ENCODE measurements at places on chromosomes 6 and 20.

- no peak for DNase-seq
Observed at GRCh38 chr6:135052939-135053338, 1.7 kb downstream of the HBS1L start.

DNA sequence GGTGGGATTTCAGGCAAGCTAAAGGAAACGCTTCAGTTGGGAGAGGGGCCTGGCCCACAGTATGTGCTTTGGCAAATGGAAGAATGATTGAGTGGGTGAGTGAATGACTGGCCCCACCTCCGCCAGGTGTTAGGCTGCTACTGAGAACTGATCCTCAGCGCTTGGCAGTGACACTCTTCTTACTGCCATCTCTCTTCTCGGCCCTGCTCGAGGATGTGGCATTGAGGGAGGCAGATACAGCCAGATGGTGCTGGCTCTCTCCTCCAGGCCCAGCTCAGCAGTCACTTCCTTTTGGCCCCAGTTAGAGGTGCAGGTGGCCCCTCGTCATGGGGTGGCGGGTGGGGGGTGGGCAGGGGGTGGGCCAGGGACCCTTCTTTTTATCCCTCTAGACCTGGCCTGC lies 38.9 kb upstream of the KCNK5 start:
- DNase-seq = no peak

GRCh38 chr20:41654292-41654691 lies 36.1 kb upstream of the CHD6 start:
- DNase-seq = no peak

DNA sequence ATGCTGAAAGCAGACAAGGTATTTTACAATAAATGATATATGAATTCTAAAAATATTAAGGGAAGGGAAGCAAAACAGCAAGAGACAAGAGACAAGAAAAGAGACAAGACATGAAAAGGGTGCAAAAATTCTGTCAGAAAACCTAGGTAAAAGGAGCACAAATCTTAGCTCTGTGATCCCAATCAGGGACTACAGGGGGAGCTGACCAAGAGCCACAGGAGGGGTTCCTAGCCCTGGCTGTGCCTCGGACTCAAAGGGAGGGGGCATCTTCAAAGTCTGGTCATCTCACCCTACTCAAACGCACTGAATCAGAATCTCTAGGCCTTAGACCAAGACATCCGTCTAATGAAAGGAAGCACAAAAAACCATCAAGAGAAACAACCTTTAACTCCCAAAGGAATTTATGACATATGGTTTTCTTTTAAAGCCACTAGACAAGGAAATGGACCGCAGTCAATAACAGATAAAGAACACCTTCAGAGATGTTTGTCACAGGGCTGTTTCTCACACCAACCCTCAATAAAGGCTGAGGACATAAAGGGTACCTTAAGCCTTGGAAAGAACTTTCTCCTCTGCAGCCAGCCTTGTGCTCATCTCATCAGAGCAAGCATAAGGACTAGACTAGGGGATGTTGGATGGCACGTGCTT lies 130.4 kb upstream of the CDYL start:
- no peak for DNase-seq

DNA sequence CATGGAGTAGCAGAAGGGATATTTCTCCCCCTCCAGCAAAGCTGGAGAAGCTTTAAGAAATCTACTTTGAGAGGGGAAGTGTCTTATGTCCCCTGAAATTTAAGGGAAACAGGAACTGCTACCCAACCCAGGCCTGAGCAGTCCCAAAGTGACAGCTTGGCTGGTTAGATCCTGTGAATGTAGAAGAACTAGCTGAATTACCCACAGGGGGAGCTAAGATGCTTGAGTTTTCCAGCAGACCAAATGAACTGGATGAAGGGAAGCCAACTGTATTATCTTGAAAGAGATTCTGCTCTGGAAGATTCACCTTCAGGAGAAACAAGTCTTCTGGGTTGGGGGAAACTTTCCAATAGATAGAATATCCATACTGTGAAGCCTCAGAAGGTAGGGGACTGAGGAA lies 303.3 kb upstream of the MMS22L start:
- DNase-seq = no peak

GRCh38 chr6:29757701-29758293 lies 34.6 kb downstream of the HLA-F start:
- no peak for DNase-seq

DNA sequence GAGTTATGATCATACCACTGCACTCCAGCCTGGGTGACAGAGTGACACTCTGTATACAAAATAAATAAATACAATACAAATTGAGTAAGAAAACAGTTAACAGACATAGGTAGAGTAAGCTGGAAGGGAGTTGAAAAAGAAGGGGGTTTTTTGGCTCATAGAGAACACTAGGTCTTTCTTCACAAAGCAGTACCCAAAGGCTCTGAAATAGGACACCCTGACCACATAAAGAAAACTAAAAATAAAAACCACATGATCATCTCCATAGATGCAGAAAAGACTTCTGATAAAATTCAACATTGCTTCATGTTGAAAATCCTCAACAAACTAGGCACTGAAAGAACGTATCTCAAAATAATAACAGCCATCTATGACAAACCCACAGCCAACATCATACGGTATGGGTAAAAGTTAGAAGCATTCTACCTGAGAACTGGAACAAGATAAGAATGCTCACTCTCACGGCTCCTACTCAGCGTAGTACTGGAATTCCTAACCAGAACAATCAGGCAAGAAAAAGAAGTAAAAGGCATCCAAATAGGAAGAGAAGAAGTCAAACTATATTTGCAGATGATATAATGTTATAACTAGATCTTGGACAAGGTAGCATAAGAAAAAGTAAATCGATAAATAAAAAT lies 48.6 kb downstream of the TOMM6 start:
- no peak for DNase-seq

- no peak for DNase-seq
Observed at GRCh38 chr6:21134356-21134755, 459.2 kb upstream of the SOX4 start.

Data from activated T-cell treated with anti-CD3 and anti-CD28 coated beads for 48 hours (primary cell).